ENCODE measurements at places on chromosomes 16 and 17.
A peak's percentile ranks its signal among the peaks of the same experiment; 100 is the strongest.

GRCh38 chr17:53749178-53749577, 73.5 kb upstream of the KIF2B start:
- DNase-seq: no peak

DNA sequence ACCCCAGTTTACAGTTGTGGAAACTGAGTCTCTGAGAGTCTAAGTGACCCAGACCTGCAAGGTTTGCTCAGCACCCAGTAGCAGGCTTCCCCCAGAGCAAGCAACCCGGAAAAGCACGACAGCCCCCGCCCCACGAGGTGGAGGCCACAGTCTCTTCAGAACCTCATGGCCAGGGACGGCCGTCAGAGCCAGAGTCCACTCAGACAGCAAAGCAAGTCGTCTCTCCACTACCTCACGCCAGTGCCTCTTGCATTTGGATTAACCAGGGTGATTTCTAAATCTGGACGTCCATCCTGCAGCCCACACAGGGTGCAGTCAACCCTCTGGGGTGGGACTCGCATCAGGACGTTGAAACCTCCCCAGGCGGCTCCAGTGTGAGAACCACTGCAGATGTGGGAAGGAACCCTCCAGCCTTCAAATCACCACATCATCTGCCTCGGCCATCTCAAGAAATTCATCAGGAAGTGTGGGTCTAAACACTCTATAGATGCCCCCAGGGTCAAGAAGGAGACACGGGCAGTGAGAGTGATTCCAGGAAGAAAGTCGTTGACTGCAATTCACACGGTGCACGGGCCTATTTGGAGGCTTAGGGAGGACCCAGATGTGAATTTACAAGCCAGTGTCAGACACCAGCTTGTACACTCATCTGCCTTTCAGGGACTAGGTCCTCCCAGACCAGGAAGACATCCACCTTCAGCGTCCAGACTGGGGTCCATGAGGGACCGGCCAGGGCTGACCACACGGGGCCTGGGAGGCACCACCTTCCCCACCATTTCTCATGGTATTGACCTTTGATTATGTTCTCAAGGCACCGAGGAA, 20.2 kb upstream of the RBFOX3 start:
- no peak for DNase-seq

DNA sequence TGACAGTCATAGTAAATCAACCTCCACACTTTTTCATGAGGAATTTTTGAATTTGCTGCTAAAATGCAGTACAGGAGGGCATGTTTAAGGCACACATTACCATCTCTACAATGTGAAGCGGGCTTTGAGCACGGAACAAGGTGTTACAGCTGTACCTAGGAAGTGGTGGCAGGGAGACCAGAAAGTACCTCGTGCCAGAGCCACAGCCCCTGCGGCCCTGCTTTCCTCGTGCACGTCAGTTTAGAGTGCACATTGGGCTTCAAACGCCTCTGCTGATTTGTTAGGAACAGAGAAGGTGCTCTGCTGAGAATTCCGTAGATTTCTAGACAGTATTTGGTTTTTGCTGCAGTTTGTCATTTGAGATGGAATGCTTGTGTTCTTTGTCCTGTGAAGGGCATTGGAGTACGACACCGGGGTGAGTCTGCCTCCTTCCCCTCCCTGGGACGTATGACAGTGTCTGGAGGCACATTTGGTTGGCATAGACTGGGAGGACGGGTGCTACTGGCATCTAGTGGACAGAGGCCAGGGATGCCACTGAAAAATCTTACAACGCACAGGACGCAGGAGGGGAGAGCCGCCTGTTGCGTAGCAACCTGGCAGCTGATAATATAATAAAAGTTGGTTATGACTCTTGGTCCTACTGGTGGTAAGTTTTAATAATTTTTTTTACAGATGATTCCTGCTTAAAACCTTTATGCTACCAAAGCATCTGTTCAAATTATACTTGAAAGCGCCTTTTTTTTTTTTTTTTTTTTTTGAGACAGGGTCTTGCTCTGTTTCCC, 9.1 kb downstream of the FOXK2 start:
- peak; percentile 74 for DNase-seq

GRCh38 chr16:26762594-26762993, 304.1 kb upstream of the C16orf82 start:
- DNase-seq: no peak

GRCh38 chr17:65177901-65178300, 40.7 kb downstream of the RGS9 start:
- DNase-seq: peak; percentile 64

GRCh38 chr17:66755101-66755943, 79.6 kb upstream of the CACNG5 start:
- no peak for DNase-seq

DNA sequence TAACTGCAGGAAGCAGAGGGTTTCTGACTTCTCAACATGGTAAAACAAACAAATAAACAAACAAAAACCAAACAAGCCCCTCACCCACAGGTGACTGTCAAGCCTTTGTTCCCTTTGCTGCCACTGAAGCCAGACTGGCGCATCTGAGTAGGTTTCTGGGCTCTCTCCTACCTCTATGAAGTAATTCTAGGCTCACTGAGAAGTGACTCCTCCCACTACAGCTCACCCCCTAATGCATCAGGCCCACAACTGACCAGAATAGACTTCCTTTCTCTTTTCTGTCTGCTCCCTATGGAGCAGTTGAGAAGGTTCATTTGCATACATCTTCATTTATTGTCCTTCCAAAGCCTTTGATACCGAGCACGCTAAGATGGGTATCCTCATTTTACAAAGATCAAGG, 77.0 kb upstream of the CCL2 start:
- no peak for DNase-seq

DNA sequence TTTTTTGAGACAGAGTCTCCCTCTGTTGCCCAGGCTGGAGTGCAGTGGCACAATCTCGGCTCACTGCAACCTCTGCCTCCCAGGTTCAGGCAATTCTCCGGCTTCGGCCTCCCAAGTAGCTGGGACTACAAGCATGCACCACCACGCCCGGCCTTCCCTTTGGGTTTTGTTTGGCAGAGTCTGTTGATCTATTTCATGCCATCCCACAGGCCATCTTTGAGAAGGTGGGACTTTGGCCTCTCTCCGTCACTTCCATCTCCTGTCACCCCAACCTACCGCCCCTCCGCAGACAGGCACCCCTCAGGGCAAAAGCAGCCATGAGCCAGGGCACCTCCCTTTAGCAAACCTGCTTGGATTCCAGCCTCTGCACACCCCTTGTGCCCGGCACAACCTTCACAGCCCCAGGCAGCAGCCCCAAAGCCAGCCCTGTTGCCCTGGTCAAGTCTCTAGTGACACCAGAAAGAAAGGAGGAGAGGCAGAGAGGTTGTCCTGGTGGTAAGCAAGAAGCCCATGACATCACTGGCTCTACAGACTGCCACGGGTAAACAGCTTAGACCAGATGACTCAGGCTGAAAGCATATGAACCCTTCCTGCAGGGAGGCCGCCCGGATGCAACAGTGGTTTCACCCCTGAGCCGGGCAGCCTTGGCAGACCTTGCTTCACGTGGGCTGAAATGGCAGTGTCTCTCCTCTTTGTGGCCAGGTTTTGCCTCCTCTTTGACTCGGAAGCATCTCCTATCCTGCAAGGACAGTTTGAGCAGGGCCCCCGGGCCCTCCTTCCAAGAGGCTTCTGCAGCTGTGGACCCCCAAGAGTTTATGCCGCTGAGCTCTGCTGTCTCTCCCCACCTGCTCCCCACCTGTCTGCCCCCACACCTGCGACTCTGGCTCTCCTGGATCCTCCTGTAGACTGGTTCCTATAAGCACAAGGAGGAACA, 8.1 kb upstream of the TIMP2 start:
- DNase-seq: peak; percentile 96

GRCh38 chr17:75516619-75517296, 430 bp downstream of the TSEN54 start:
- peak; percentile 16 for DNase-seq

DNA sequence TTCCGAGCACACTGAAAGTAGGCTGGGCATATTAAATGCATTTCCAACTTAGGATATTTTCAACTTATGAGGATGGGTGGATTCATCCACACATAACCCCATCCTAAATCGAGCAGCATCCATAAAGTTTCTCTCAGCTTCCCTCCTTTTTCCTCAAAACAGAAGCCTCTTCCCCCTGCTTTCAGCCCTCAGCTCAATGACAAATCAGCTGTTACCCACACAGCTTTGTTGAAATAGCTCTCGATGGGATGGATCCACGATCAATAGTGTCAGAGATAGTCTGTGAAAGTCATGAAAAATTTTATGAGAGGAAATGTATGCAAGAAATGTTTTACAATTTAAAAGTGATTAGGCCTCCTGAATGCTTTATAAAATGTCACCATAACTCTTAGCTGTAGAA, 2.5 kb downstream of the DHX33 start:
- DNase-seq: no peak

DNA sequence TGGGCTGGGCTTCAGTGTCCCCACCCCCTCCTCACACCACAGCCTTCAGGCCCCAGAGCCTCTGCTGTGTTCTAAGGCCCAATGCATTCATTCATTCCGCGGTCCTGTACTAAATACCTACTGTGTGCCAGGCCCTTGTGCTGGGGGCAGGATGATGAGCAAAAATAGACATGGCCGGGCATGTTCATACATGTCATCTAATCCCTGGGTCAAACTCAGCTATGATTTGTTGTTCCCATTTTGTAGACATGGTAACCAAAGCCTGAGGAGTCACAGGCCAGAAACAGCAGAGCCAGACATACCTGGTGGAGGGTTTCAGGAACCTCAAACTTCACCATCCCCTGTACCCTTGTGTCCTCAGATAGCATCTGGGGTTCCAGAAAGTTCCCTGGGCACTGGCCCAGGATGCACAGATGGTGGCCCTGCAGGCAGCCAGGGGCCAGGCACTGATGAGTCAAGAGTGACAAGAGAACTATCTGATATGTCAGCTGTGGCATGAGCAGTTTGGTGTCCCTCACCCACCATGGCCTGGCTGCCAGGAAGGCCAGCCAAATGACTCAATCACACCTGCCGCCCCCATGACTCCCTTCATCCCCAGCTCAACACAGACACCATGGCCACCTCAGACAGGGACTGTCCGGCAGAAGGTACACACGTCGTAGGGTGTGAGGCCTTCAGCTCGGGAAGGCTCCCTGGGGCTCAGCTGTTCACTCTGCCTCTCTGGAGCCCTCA, 2.7 kb upstream of the RRAD start:
- peak; percentile 41 for DNase-seq

DNA sequence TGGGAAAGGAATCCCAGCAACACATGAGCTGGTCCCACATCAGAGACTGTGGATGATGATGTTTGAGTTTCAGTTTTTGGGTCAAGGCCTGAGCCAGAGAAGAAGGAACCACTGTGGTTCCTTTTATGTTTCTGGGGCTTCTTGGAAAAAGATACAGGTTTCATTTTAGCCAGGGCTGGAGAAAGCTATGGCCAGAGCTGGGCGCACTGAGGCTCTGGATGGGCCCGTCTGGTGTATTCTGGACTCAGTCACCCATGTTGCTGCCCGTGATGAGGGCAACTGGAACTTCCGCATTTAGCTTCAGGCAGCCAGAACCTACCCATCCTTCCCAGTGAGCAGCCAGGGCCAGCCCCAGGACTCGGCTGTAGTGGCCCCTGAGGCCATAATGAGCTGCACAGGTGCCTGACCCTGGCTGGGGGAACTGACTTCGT, 15.0 kb upstream of the PITPNA start:
- no peak for DNase-seq

- DNase-seq: peak; percentile 28
Observed at GRCh38 chr16:68300734-68301459, 9.8 kb downstream of the SLC7A6OS start.

- no peak for DNase-seq
Observed at GRCh38 chr17:73401911-73402310, 90.1 kb upstream of the CDC42EP4 start.

- no peak for DNase-seq
Observed at GRCh38 chr17:3762922-3763776, 37.8 kb downstream of the ITGAE start.

GRCh38 chr17:80474961-80475909, 1.2 kb downstream of the NPTX1 start:
- DNase-seq: no peak

DNA sequence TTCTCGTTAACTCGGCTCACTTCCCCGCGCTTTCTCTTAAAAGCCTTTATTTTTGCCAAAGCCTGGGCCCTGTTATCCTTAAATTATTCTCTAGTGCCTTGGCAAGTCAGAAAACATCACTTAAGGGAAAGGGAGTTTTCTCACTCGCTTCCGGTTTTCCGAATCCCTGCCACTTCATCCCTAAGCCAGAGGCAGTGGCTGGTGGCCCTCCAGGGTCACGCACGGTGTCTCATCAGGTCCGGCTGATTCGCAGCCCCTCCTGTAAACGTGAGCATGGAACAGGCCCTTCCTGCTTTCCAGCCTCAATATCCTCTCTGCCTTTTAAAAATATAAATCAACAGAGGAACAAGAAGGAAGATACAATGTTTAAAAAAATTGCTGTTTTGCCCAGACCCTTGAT, 142.5 kb upstream of the CHMP6 start:
- no peak for DNase-seq

GRCh38 chr17:60067871-60068270, 10.8 kb downstream of the HEATR6 start:
- no peak for DNase-seq

GRCh38 chr16:85429776-85430522, 183.2 kb upstream of the GSE1 start:
- no peak for DNase-seq

GRCh38 chr16:74991593-74992403, 6.9 kb upstream of the WDR59 start:
- DNase-seq: no peak

DNA sequence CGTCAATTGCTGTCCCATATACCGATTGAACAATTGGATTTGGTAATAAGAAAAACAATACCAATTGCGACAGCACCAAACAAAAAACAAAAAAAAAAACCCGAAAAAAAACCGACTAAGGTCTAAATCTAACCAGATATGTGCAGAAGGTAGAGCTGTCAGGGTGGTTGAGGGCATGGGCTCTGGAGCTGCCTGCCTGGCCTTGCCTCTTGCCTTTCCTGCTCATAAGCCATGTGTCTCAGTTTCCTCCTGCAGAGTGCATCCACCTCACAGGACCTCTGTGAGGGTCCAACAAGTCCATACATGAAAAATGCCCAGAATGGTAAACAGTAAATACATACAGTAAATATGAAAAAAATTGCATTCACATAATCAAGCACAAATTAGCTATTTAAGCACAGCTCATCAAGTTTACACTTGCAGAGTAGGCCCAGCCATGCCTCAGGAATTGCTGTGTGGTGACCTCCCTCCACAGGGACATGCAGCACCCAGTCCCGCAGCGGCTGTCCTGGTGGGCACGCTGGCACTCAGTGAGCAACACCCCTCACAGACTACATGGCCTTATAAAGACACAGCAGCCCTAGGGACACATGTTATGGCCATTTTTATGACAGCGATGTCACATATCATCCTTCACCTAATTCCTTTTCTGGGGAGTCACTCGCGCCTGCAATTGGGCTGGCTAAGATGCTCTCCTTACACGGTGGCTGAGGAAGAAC, 17.9 kb downstream of the TBC1D28 start:
- no peak for DNase-seq

- no peak for DNase-seq
Observed at GRCh38 chr16:85824161-85825135, 25.0 kb downstream of the COX4I1 start.

Data from AG10803 (cell line).